ENCODE measurements at places on chromosomes 13 and 19.
A peak's percentile ranks its signal among the peaks of the same experiment; 100 is the strongest.

DNA sequence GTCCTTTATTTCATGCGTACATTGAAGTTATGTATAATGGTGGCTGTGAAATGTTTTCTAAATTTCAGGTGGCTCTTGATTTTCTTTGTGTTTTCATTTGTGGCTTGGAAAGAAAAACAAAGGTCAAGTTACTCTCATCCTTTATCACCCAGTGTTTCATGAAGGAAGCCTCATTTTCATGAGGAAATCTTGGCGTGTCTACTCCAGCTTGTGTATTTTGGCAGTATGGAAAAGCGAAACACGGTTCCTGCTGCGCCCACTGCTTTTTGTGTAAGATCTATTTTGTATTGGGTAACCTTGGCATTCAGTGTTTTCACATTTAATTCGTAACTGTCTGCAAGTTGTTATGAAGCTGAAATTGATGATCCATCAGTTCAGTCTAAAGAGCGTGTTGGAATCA lies 147.0 kb upstream of the RNF113B start:
- no peak for DNase-seq

DNA sequence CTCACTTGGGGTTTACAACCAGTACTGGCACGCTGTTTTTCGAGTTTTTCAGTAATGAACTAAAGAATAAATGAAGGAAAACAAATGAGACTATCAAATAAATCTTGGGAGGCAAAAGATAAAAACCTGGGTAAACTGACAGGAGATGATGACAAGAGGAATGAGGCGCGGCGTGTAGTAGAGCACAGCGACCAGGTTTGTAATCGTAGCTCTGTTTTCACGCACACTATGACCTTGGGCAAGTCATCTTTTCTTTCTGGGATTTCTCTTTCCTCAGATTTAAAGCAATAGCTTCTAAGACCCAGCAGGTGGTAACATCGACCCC lies 419 bp downstream of the MRPS31 start:
- DNase-seq: no peak

GRCh38 chr13:105538346-105538745 lies 997.1 kb downstream of the EFNB2 start:
- DNase-seq: no peak

DNA sequence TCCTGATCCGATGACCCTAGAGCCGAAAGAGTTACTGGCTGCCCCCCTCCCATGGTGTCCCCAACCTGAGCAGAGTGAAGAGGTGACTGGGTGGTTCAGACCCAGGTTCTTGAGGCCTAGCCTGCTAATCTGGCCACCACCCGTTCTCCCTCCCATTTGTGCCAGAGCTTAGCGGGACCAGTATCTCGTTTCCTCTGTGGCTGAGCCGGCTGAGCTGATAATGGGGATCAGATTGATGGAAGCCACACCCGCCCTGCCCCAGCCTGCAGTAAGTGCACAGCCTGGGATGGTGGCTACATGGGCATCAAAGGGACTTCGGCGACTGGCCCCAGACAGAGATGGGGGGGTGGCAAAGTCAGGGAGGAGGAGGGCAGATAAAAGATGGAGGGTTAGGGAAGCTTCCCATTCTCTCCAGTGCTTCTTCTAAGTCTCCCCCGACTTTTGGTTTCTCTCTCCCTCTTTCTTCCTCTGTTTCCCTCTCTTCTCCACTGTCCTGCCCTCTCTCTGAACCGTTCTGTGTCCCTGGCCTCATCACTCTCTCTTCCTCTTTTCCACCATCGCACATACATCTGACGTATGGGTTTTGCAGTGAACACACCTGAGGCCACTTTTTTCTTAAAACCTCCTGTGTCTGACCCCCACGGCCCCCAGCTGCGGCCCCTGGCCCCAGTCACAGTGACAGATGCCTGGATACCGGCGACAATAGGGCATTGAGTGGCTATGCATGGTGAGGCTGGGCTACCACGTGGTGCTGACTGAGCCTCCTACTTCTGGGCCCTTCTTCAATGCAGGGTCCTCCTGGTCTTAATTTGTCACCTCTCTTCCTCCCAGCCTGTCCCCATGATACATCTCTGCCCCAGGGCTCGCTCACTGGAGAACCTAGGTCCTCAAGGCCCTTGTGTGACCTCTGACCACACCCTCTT lies 2.4 kb downstream of the ELAVL3 start:
- DNase-seq: no peak

GRCh38 chr13:114120591-114121011 lies 11.8 kb downstream of the RASA3 start:
- no peak for DNase-seq

DNA sequence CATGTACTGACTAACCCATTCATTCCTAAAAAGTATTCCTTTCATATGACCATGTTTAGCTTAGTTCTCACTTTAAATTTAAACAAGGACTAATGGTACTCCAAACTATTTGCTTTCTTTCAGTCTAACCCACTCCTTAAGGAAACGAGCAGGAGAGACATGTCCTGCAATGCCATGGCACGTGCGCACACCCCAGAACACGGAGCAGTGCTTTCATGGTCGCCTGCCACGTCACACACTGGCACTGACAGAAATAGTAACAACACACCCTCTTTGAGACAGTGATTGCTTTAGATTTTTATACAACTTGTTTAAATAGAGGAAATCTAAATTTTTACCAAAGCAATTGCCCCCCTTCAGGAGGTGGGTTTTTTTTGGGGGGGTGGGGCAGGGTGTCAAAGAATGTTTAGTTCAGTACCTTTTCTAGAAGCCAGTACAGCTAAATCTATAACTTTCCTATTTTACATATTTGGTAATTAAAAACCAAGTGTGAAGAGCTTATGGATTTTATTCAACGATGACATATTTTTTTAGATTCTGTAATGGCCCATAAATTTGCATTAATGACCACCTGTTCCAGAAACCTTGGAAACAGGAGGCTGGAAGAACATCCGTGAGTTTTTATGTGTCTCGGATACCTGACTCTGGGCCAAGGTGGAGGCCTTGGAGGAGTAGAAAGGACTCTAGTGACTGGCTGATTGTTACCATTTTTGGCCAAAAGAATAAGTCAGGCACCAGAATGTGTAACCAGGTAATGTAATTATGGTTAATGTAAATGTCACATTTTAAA lies 247.1 kb downstream of the DCT start:
- DNase-seq: no peak

DNA sequence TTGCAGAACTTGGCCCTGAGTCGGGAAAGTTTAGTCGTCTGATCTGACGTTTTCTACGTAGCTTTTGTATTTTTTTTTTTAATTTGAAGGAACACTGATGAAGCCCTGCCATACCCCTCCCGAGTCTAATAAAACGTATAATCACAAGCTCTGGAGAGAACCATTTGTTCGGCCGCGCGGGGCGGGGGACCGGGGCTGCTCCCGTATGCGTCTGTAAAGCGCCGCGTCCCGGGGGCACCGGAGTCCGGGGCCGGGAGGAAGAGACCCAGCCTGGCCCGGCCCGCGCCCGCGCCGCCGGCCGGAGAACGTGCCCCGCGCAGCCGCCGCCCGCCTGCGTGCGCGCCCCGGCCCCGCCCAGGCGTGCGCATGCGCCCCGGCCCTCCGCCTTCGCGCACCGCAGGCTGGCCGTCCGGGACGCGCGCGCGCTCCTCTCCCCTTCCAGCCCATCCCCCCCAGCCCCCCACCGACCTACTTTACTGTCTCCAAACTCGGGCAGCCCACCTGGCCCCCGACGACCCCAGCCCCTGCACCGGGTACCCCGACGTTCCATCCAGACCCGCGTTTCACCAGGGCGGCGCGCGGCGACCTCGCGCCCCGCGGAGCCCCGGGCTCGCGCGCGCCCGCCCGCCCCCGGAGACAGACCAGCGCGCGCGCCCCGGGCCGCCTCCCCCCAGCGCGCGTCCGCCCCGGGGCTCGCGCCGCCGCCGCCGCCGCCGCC lies 785 bp upstream of the USF2 start:
- DNase-seq: peak; percentile 79

DNA sequence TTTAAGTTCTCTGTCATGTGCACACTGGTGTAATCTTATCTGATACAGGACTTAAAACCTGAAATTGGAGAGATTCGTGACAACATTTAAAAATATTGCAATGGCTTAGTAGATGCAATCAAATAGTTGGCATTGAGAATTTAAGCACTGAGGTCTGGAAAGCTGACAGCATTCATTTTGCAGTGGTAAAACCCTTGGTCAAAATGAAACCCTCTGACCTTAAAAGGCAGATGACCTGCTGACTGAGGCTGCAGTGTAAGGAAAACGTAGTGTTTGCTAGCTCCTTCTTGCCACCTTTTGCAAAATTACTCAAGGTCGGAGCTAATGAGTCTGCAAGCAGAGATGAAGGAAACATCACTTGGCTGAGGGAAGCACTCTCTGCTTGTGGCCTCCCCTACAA lies 150.6 kb downstream of the KCTD12 start:
- no peak for DNase-seq

GRCh38 chr13:41960211-41960636 lies 685 bp downstream of the VWA8 start:
- no peak for DNase-seq

DNA sequence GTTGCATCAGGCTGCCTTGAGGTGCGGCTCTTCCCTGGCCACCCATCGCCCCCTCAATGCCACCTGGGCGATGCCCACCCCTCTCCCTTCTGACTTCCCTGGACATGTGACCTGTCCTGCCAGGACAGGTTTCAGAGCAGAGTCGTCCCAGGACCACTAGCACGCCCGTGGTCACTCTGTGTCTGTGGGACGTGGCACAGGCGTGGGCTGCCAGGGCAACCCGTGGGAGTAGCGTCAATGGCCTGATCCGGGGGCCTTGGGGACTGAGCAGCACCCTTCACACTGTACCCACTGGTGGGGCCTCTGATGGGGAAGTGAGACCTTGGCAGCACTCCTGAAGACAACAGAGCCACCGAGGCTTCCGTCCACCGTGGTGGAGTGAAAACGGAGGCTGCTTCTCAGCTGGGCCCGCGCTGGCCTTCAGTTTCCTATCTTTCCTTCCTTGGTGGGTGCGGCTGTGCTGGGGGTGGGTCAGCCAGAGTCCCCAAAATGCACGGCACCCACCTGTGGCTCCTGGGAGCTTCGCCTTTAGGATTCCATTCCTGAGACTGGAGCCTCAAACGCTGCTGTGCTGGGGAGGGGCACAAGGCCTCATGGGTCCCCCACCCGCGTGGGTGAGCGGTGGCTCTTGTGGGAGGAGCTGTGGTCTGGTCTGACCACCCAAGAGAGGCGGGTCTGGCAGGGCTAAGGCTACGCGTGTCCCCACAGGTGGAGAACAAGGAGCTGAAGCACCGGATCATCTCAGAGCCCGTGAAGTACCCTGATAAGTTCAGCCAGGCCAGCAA lies 26.7 kb upstream of the TMEM255B start:
- DNase-seq: no peak

DNA sequence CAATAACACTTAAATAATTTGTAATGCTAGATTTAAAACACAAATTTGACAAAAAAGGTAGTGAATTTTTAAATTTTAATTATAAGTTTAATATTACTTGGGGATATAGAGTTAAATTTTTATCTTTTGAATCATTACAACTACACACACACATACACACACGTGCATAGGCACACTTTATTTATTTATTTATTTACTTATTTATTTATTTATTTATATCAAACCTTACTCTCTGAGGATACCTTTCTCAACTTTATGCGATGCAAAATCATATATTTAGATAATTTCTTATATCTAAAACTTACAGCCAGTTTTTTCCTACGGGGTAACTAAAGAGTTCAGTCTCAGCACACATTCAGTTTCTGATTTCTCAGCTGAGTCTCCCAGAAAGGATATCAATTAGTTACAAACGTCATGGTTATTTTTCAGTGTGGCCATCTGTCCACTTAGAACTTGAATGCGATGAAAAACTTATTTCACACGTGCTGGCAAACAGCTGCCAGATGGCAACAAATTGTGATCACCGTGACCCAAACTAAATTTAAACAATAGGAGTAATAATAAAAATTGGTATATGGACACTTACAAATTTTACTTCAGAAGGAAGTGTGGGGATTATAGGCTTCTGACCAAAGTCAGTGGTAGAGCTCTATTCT lies 683.1 kb upstream of the PRR20A start:
- no peak for DNase-seq

DNA sequence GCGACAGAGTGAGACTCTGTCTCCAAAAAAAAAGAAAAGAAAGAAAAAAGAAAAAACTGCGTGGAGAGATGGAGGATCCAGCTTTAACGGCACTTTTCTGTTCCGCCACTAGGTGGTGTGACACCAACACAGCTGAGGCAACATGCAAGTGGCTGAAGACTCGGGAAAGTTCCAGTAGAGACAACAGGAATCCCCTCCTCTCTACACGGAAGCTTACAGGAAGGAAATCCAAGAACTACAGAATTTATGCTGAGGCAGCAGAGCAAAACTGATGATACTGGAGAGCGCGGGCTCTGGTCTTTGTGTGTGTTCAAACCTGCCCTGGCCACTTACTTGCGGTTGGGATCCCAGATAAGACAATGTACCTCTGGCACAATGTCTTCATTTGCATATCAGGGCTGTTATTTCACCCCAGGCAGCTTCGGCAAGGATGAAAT lies 9.9 kb downstream of the RANBP3 start:
- DNase-seq: no peak

- DNase-seq: no peak
Measured at GRCh38 chr13:40247845-40248244, 418.6 kb downstream of the FOXO1 start.

DNA sequence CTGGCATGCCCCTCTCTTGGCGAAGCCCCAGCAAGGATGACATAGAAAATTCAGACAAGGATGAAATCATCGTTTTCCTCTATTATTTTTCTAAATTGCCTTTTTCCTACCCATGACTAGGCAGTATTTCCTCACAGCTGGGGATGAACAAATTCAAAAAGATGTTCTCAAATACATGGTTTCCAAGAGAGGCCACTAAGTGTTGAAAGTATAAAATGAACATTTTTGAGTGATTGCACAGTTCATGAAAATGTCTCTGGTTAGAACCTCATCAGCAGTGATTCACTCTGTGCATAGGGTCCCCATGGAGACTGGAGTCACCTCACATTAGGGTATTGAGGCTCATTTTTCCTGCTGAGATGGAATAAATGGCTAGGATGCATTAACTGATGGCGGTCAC lies 373.7 kb downstream of the DNAJC15 start:
- no peak for DNase-seq

Data from coronary artery (tissue), 2 donors.